ENCODE measurements at places on chromosomes 2 and 18. TPM values are rescaled to one million over a fixed set of nuclear protein-coding genes. Genes with fewer than 3 reads are reported as not detected.

GRCh38 chr2:73067043-73067442 is 4.5 kb downstream of the SFXN5 start:
- DNase-seq, result no peak
- no peak overlapping the region for H3K4me3 ChIP-seq
- no peaks in the 10 kb centered on the region for H3K27me3 ChIP-seq
- H3K4me1 ChIP-seq, result peaks cover 6% of the 10 kb centered on the region

- no peak overlapping the region for H3K4me3 ChIP-seq
- no peak overlapping the region for H3K27ac ChIP-seq
- DNase-seq, result no peak
- H3K4me1 ChIP-seq, result no peaks in the 10 kb centered on the region
- no peaks in the 10 kb centered on the region for H3K36me3 ChIP-seq
- no peaks in the 10 kb centered on the region for H3K27me3 ChIP-seq
Observed at GRCh38 chr18:5995626-5996025, 100.3 kb upstream of the TMEM200C start.

Gene LINC00305
- polyA plus RNA-seq, result not detected

DNA sequence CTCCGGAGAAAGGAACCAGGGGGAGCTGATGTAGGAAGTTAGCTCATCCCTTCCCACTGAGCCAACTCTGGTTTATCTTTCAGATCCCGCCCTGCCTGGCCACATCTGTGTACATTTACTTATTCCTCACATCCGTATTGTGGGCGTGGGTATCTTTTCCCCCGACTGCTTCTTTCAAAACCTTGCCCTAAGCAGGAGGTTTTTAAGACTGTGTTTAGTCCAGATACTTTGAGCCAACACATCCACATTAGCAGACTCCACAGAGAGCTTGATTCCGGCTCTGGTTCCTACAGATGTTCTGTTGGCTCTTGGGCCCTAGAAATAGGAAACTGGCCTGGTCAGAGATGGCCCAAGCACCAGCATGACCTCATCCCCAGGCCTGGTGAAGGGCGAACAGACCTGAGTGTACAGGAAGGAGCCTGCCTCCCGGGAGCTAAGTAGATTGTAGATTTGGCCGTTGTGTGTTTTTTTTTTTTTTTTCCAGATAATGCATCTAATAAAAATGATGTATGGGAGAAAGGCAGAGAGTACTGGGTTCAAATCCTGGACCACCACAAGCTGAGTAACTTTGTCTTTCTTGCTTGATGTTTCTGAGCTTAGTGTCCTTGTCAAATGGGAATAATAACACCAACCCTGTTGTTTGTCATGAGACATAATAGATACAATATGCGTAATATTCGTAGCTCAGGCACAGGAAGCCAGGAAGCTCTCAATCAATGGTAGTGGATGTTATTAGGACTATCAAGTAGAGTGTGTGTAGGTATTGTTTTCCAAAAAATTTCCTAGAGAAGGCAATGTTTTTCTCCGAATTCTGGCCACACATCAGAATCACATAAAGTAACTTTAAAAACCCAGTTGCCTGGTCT is 92.3 kb downstream of the PRKCE start:
- H3K4me3 ChIP-seq, result no peak overlapping the region
- H3K36me3 ChIP-seq, result no peaks in the 10 kb centered on the region
- no peak overlapping the region for H3K27ac ChIP-seq
- peaks cover 2% of the 10 kb centered on the region for H3K4me1 ChIP-seq

Gene MEIS1
- 7.6 TPM for polyA plus RNA-seq

DNA sequence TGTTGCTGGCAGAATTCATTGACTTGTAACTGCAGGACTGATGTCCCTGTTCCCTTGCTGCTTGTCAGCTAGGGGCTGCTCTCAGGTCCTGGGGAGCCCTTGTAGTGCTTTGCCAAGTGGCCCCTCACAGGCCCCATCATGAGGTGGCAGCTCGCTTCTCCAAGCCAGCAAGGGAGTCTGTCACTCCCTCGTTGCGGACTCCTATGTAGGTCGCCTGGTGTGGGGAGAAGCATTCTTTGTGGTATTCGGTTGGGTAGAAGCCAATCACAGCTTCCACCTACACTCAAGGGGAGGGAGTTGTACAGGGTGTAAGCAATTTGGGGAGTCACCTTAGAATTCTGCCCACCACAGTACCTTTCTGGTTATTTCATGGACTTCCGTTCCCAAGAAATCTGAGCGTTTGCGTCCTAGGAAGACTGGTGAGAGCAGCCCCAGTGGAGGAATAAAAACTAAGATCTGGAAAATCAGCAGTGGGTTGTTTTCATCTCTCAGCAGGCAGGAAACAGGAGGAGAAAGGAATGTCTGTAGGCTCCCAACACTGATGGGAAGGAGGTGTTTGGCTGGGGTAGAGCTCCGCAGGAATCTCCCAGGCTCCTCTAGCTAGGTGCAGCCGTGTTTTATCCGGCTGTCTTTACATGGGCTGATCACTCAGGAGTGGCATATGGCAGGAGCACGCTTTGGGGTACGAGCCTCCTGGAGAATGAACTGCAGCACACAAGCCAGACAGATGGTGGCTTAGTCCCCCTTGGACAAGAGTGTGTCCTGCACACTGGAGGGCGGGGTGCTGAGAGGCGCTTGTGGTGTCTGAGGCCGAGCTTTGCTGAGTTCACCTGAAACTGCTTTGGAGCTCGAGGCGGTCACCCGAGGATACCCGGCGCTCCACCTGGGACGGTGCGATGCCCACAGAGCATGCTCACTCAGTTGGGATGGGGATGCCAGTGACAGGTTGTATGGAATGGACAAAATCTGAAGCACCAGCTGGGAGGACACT is 58.3 kb downstream of the LDLRAD4 start:
- no peaks in the 10 kb centered on the region for H3K27me3 ChIP-seq
- peak; percentile 38 for DNase-seq
- peaks cover 4% of the 10 kb centered on the region for H3K4me1 ChIP-seq
- peaks cover 2% of the 10 kb centered on the region for H3K36me3 ChIP-seq

- H3K4me3 ChIP-seq, result no peak overlapping the region
- no peaks in the 10 kb centered on the region for H3K27me3 ChIP-seq
- no peak overlapping the region for H3K27ac ChIP-seq
- no peaks in the 10 kb centered on the region for H3K4me1 ChIP-seq
- no peaks in the 10 kb centered on the region for H3K36me3 ChIP-seq
Observed at GRCh38 chr2:41448221-41448620, 599.6 kb upstream of the PKDCC start.

DNA sequence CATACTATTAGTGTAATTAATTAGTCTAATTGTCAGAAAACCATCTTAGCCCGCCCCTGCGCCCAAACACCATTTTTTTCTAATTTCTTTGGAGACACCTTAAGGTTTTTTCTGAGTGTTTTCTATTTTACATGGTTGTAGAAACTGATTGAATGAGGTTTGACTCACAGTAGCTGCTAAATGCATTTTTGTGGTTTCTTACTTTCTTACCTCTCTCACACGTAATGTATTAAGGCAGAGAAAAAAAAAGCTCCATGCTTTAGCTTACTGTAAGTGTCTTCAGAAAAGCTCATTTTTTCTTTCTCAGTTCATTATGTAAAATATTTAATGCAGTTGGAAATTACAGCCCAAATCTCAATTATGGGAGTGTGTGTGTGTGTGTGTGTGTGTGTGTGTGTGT is 548.5 kb upstream of the LRRTM4 start:
- no peaks in the 10 kb centered on the region for H3K27me3 ChIP-seq
- no peak overlapping the region for H3K27ac ChIP-seq
- no peaks in the 10 kb centered on the region for H3K36me3 ChIP-seq
- no peaks in the 10 kb centered on the region for H3K4me1 ChIP-seq
- DNase-seq, result no peak

DNA sequence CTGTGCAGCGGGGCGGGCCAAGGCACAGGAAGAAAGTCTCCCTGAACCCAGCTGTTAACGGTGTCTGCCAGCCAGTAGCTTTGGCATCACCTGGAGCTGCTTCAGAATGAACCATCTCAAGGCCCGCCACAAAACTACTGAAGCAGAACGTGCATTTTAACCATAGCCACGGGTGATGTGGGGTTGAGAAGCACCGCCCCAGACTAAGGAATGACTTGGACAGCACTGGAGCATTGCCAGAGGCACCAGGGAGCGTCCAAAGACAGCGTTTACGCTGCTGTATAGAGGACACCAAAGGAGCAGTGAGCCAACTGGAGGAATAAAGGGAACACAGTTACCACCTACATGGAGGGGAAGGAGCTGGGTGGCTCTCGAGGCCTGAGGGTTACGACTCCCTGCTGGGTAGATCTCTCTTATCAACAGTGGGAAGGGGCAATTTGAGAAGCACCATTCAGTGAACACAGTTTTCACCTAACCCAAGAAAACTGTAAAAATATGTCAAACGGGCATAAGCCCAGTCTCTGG is 28.4 kb upstream of the LONRF2 start:
- no peak overlapping the region for H3K4me3 ChIP-seq
- no peaks in the 10 kb centered on the region for H3K4me1 ChIP-seq
- H3K27me3 ChIP-seq, result no peaks in the 10 kb centered on the region
- no peaks in the 10 kb centered on the region for H3K36me3 ChIP-seq
- no peak for DNase-seq

DNA sequence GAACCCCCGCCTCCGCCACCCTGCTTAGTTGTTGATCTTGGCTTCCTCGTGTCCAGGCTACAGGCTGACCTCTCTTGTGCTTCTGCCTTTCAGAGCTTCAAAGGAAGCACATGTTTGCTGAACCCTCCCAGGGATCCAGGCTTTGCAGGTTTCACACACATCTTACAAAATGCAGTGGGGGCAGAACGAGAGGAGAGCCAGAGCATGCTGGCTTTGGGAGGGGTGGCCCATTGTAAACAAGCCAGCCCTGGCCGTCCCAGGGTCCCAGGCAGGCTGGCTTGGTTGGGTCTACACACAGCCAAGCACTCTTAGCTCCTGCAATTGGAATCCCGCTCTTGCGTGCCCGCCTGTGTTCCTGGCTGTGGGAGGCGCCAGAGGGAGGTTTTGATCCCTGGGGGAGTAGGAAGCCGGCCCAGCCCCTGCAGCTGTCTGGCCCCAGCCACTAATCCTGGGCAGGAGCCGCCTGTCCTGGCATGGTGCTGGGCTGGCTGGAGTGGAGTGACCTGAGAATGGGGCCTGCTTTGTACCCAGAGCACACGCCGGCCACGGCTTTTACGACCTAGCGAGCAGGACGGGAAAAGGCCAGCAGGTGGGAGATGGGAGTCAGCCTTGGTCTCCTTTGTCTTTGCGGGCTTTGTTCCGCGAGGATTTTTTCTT is 53.9 kb downstream of the SH3BP4 start:
- DNase-seq, result peak; percentile 87
- no peaks in the 10 kb centered on the region for H3K4me1 ChIP-seq

DNA sequence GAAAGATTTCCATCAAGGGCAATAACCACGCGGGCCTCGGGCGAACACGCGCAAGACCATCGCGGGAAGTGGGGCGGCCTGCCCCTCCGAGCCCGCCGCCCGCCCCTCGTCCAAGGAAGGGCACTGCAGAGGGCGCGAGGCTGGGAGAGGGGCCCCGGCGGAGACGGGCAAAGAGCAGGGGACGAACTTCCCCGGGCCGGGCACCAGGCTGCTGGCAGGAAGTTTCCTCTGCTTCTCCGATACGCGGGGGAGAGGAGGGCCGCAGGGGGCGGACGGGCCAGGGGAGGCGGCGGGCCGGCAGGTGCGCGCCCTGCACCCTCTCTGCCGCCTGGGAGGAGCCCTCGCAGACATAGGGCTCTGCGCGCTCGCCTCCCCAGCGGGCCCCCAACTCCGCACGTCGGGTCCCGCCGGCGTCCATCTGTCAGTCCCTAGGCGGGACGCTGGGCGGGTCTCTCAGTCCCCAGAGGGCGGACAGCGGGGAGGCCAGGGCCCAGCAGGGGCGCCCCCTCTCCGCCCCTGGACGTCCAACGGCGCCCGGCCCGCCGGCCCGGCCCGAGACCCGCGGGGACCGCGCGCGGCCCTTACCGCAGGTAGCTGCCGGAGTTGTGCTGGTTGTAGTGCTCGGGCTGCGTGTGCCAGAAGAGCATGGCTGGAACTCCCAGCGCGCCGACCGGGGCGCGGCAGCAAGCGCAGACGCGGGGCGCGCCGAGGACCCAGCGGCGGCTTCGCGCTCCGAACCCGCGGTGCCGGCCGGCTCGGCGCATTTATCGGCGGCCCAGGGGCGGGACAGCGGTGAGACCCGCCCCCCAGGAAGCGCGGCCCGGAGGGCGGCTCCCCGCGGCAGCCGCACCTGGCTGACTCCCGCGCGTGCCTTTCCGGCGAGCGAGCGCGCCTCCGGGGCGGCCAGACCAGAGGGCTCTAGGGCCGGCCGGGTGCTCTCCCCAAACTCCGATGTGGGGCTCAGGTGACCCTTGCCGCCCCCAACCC is at the start of gene TFCP2L1:
Gene TFCP2L1, minus strand, starts transcription at position 740 of the 987 bp plus-strand sequence. Its CDS starts 93 bp downstream, at position 647.
- H3K36me3 ChIP-seq, result no peaks in the 10 kb centered on the region
- H3K4me1 ChIP-seq, result no peaks in the 10 kb centered on the region

Gene NT5DC4
- polyA plus RNA-seq, result not detected

- no peak for DNase-seq
- H3K36me3 ChIP-seq, result no peaks in the 10 kb centered on the region
- H3K4me3 ChIP-seq, result no peak overlapping the region
- no peak overlapping the region for H3K27ac ChIP-seq
- H3K4me1 ChIP-seq, result no peaks in the 10 kb centered on the region
- no peaks in the 10 kb centered on the region for H3K27me3 ChIP-seq
Observed at GRCh38 chr18:11369556-11369955, 220.2 kb upstream of the PIEZO2 start.

DNA sequence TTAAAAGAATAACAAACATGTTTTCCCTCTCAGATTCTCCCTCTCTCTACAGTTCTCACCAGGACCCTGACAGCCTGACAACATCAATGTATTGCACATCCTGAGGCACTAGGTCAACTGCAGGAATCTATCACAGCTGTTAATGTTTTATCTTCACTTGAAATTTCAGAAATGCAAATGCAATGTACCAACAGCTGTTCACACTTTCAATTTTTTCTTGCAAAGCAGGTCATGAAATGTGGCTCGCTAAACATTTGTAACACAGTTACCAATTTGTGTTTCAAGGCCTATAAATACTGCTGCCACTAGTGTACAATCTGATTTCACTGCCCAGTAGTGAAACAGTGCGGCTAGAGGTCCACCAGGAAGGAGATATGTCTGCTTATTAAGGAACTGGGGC is 147.8 kb downstream of the EXOC6B start:
- H3K4me1 ChIP-seq, result no peaks in the 10 kb centered on the region
- no peaks in the 10 kb centered on the region for H3K27me3 ChIP-seq
- no peak overlapping the region for H3K27ac ChIP-seq
- no peak overlapping the region for H3K4me3 ChIP-seq
- DNase-seq, result no peak
- no peaks in the 10 kb centered on the region for H3K36me3 ChIP-seq

GRCh38 chr2:149451417-149452165 is 121.2 kb downstream of the LYPD6 start:
- H3K4me3 ChIP-seq, result no peak overlapping the region
- H3K36me3 ChIP-seq, result no peaks in the 10 kb centered on the region
